Neural crest cell (in vitro differentiated cells): ENCODE measurements at places on chromosomes 2 and 18. TPM values are rescaled to one million over a fixed set of nuclear protein-coding genes. Genes with fewer than 3 reads are reported as not detected.

GRCh38 chr18:424071-424661 lies 76.3 kb downstream of the COLEC12 start:
- no peak for DNase-seq

STEAP3 gene
- 0.73 and 0.77 TPM in 2 replicates for total RNA-seq

GRCh38 chr2:195533771-195534642 lies 123.0 kb upstream of the SLC39A10 start:
- DNase-seq: no peak

- DNase-seq: no peak
Observed at GRCh38 chr18:13643261-13643751, 83.1 kb downstream of the FAM210A start.

GRCh38 chr18:79720359-79720733 lies 40.7 kb downstream of the CTDP1 start:
- DNase-seq: no peak

GRCh38 chr2:207473049-207473930 lies 56.5 kb upstream of the CREB1 start:
- DNase-seq: peak; percentile 22

DNA sequence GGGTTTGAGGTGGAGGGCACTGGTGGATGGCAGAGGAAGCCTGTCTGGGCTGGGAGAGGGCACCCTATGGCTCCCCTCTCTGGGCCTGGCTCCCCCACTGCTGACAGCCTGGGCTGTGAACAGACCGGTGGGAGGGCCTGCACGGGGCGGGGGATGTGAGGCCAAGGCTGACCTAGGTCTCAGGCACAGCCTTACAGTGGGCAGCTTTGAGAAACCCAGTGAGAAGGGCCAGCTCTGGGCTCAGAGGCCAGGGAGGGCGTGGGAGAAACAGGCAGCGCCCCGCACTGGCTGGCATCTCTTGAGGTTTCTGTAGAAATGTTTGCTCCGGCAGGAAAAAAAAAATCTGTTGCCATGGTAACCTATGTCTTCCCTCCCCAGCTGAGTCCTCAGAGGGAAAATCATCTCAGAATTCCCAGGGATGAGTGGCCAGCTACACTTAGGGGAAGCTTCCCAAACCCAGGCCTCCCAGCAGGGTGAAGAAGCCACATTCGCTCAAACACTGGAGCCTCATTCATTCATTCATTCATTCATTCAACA lies 71.7 kb upstream of the TAF1B start:
- no peak for DNase-seq

DNA sequence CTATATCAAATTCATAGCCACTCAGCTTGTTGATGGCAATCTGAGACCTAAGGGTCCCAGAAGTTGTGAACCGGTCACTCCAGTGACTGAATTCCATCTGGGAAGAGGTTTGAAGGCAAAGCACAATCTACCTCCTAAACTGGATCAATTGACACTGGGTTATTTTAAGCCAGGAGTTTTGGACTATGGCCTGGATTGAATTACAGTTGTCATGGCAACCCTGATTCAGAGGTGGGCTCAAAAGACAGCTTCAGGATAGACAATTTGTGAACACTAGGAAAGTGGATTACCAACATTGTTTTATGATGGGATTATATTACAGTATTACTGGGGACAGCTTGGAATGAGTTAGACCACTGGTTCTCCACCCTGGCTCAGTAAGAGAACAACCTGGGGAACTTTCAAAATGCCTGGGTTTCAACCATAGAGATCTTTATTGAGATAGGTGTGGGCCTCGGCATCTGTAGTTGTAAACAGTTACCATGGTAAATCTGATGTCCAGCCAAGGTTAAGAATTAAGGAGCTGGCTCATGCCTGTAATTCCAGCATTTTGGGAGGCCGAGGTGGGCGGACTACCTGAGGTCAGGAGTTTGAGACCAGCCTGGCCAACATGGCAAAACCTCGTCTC lies 58.8 kb downstream of the MFSD6 start:
- DNase-seq: no peak

LRRTM4 gene
- 10.1 and 10.6 TPM in 2 replicates for total RNA-seq

KCNE4 gene
- 0.09 TPM in 1 of 2 replicates, not detected in the other for total RNA-seq

DNA sequence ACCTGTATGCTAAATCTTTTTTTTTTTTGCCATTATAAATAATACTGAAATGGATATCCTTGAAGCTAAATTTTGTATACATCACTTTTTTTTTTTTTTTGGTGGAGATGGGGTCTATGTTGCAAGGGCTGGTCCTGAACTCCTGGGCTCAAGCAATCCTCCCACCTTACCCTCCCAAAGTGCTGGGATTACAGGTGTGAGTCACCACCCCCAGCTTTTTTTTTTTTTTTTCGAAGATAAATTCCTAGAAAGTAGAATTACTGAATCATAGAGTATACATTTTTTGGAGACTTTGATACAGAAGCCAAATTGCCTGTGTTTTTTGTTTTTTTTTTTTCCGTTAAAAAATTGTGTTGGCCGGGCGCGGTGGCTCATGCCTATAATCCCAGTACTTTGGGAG lies 51.0 kb upstream of the MCFD2 start:
- no peak for DNase-seq

GRCh38 chr2:112794131-112794733 lies 9.9 kb upstream of the IL1A start:
- DNase-seq: no peak

DNA sequence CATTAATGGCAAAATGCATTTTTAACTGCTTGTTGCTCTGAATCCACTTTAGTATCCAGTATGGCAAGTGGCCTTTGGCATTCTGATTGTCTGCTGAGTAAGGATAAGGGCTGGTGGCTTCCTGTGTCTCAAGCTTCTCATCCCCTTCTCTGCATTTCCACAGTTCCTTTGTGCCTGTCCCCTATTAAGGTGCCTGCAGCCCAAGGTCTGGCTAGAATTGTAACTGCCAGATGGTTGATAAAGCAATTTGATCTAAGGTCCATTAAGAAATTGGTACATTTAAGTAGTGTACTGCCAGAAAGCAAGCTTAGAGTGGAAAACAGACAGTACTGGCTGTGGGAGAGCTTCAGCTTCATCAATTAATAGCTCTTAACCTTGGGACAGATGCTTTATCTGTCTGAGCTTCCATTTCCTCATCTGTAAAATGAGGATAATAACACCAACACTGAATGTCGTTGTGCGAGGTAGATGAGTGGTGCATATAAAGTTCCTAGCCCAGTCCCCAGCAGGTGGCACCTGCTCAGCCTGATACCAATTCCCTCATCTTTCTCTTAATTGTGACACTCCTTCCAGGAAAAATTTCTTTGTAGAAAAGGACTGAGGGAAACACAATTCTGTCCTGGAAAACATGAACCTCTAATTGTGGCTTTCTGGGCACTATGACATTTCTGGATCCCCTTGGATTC lies 570.6 kb upstream of the GCFC2 start:
- no peak for DNase-seq

DNA sequence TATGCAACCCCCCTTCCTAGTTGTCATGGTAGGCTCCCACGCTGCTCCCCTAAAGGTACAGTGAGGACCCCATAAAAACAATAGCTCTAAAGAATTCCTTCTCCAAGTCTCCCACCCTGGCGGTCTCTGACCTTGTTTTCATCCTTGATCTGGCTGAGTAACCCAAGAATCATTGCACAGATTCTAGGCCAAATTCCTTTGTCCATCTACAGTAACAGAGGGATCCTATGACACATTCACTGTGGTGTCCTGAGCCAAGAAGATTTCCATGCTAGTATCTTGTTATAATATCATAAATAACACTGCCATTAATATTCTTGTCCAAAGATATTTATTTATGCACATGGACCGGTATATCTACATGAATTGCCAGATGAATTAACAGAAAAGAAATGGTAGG lies 240.2 kb downstream of the CYP26B1 start:
- no peak for DNase-seq

GRCh38 chr18:12287684-12288402 lies 20.2 kb upstream of the TUBB6 start:
- DNase-seq: no peak

- DNase-seq: no peak
Observed at GRCh38 chr2:3563521-3563976, 5.4 kb upstream of the RNASEH1 start.

DNA sequence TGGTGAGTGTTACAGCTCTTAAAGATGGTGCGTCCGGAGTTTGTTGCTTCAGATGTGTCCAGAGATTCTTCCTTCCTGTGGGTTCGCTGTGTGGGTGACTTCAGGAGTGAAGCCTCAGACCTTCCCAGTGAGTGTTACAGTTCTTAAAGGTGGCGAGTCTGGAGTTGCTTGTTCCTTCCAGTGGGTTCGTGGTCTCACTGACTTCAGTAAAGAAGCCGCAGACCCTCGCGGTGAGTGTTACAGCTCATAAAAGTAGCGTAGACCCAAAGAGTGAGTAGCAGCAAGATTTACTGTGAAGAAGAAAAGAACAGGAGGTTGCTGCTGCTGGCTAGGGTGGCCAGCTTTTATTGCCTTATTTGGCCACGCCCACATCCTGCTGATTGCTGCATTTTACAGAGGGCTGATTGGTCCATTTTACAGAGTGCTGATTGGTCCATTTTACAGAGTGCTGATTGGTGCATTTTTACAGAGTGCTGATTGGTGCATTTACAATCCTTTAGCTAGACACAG lies 34.0 kb upstream of the SPTBN1 start:
- DNase-seq: no peak

RAB6D gene
- 0.42 and 0.52 TPM in 2 replicates for total RNA-seq

- DNase-seq: no peak
Observed at GRCh38 chr2:221448057-221448843, 123.9 kb downstream of the EPHA4 start.

MOGAT1 gene
- 0.30 TPM in 1 of 2 replicates, not detected in the other for total RNA-seq

- DNase-seq: no peak
Observed at GRCh38 chr2:200383380-200384110, 77.1 kb downstream of the SPATS2L start.

DNA sequence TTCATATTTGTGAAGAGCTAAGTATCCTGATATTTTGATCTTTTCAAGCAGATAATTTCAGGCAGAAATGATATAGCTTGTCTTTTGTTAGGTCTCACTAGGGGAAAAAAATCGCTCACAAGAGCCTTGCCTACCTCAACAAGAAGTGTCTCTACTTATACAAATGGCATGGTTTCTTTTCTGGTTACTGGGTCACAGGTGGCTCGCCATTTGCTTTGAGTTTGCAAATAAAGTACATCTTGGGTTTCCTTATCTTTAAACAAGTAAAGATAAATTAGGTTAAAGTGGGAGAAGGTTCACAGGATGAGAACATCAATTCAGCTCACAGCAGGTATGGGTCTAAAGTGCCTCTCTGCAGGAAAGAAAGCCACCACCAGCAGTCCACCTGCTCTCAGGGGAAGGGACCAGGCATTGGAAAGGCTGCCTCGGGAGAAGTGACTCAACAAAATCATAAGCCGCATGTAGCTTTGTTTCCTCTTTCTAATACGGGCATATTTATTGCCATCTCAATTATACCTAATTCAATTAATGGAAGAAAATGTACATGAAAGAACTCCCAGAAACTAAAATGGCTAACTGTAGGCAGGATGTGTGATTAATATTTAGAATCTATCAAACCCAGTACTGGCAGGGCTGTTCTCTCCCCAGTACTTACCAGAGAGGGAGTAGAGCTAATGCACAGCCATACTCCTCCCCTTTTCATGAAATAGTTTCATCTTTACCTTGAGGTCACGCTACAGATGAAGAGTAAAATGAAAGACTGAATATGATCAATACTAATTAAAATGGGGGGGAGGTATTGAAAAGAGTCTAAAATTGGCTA lies 28.3 kb downstream of the CDC42EP3 start:
- DNase-seq: no peak

RTP5 gene
- total RNA-seq: not detected in 2 replicates

DNA sequence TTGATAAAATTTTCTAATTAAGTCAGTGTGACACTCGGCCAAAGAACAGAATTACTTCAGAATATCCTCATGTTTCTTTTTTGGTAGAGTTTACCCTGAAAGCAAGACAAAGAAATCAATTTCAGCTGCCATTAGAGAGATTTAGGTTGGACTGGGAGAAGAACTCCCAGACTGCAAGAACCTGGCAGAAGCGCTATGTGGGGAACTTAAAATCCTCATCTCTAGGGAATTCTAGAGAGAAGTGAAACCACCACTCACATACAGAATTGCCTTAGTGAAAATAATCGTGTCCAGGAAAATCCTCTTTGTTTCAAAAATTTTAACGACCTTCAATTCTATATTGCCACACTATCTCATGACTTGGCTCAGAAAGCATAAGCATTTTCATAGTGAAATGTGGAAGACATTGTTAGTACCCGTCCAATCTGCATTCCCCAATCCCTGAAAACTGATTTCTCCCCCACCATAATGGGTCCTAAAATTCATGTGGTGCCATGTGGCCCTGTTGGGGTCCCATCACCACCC lies 297.3 kb upstream of the MEIS1 start:
- no peak for DNase-seq

GLI2 gene
- total RNA-seq: 48.8 and 49.1 TPM in 2 replicates

- DNase-seq: peak; percentile 51
Observed at GRCh38 chr2:112138159-112139032, at the start of gene FBLN7. Gene FBLN7 (plus strand): TSS chr2:112138385. CDS start chr2:112138656, 271 bp downstream.

IL1RN gene
- not detected in 2 replicates for total RNA-seq

DNA sequence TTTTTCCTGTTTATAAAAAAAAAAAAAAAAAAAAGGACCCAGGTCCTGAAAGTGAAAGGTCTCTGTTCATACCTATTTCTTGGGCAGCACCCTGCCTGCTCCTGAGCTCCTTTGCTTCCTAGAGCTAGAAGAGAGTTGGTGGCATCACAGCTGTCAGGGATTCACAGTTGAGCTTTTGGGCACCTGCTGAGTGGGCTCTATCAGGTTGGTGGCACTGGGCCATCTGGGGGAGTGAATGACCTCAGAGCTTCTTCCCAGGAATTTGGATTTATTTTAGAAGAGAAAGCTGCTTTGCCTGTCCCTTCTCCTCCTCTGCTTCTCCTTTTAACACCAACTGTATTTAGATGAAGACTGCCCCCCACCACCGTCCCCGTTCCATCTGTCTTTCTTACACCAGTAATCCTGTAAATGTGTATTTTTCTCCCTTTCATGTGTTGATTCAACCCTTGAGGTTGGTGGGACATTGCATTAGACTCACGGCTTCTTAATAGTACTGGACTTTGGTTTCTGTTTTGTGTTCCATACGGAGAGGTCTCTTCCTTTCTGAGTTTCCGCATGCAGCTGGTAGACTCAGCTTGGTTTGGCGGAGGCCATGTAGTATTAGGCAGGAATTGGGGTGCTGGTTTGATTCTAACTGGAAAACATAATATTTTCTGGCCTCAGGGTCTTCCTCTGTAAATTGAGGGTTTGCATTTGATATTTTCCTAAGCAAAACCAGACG lies 7.6 kb upstream of the MGAT5 start:
- DNase-seq: no peak

DNA sequence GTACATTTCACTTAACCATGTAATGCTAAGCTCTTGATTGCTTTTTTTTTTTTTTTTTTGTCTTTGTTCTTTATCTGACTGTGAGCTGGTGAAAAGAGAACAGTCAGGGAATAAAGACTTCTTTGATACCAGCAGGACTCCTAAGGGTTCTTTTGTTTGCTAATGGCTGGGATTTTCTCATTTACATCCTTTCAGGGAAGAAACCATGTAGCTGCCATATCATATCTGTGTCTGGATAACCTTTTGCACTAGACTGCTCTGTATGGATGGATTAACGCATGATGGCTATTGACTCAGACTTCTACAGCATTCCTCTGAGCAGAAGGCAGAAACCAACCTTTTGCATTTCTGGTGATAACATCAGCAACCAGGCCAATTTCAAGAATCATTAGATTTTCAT lies 504.0 kb downstream of the LRRTM4 start:
- no peak for DNase-seq
